Regular cardiac myocyte (primary cell): ENCODE measurements at places on chromosomes 12 and 14. TPM values are rescaled to one million over a fixed set of nuclear protein-coding genes. Genes with fewer than 3 reads are reported as not detected.

PTGER2 gene
- 2.8 and 5.2 TPM in 2 replicates for total RNA-seq

GPX2 gene
- total RNA-seq = not detected in 2 replicates

GPR135 gene
- 1.7 and 3.1 TPM in 2 replicates for total RNA-seq

CLEC6A gene
- total RNA-seq = not detected in 2 replicates

CCDC196 gene
- not detected in 2 replicates for total RNA-seq
